ENCODE measurements at places on chromosomes 12 and 14.
A peak's percentile ranks its signal among the peaks of the same experiment; 100 is the strongest.

- peaks cover 37% of the 10 kb centered on the region for H3K27me3 ChIP-seq
- peaks cover 4% of the 10 kb centered on the region for H3K4me1 ChIP-seq
- no peaks in the 10 kb centered on the region for H3K36me3 ChIP-seq
- no peak for DNase-seq
Observed at GRCh38 chr14:61264651-61265050, 16.5 kb downstream of the TMEM30B start.

DNA sequence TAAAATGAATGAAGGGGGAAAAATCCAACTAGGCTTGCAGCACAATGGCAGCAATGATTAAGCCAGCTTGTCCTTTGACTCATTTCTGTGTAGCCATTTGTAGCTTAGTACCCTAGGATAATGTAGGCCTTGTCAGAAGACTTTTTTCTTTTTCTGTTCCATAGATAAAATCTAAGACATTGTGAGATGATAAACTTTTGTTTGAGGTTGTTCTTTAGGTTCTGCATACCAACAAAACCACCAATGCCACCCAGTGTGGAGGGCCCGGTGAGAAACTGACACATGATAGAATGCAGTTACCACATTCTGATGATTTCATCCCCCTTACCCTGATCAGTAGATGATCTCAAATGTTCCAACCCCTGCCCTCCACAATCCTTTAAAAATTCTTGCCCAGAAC lies 6.6 kb upstream of the KLRD1 start:
- H3K27ac ChIP-seq = no peak overlapping the region
- H3K4me1 ChIP-seq = no peaks in the 10 kb centered on the region
- H3K4me3 ChIP-seq = no peak overlapping the region
- peaks cover 7% of the 10 kb centered on the region for H3K36me3 ChIP-seq

GRCh38 chr12:114406316-114406983 lies 506 bp upstream of the TBX5 start:
- no peak overlapping the region for H3K27ac ChIP-seq
- H3K27me3 ChIP-seq = peaks cover 100% of the 10 kb centered on the region
- DNase-seq = no peak
- H3K4me3 ChIP-seq = no peak overlapping the region
- H3K4me1 ChIP-seq = peaks cover 8% of the 10 kb centered on the region

DNA sequence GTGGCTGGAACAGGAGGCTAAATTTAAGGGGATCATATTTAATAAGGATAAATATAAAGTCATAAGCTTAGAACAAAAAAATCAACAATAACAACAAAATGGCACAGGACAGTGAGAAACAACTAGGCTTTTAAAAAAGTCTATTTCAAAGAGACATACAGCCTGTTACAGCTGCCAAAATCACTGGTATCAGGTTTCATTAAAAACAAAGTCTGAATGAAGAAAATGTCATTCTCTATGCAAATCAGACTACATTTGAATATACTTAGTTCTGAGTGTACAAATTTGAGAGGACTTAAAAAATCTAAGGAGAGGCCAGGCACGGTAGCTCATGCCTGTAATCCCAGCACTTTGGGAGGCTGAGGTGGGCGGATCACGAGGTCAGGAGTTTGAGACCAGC lies 44.0 kb downstream of the TFCP2 start:
- peaks cover 8% of the 10 kb centered on the region for H3K36me3 ChIP-seq
- H3K27ac ChIP-seq = no peak overlapping the region
- no peak overlapping the region for H3K4me3 ChIP-seq

GRCh38 chr12:114186241-114187002 lies 219.5 kb downstream of the TBX5 start:
- peaks cover 20% of the 10 kb centered on the region for H3K27me3 ChIP-seq
- no peak overlapping the region for H3K27ac ChIP-seq
- DNase-seq = no peak
- H3K4me3 ChIP-seq = no peak overlapping the region
- H3K36me3 ChIP-seq = no peaks in the 10 kb centered on the region
- no peaks in the 10 kb centered on the region for H3K4me1 ChIP-seq

DNA sequence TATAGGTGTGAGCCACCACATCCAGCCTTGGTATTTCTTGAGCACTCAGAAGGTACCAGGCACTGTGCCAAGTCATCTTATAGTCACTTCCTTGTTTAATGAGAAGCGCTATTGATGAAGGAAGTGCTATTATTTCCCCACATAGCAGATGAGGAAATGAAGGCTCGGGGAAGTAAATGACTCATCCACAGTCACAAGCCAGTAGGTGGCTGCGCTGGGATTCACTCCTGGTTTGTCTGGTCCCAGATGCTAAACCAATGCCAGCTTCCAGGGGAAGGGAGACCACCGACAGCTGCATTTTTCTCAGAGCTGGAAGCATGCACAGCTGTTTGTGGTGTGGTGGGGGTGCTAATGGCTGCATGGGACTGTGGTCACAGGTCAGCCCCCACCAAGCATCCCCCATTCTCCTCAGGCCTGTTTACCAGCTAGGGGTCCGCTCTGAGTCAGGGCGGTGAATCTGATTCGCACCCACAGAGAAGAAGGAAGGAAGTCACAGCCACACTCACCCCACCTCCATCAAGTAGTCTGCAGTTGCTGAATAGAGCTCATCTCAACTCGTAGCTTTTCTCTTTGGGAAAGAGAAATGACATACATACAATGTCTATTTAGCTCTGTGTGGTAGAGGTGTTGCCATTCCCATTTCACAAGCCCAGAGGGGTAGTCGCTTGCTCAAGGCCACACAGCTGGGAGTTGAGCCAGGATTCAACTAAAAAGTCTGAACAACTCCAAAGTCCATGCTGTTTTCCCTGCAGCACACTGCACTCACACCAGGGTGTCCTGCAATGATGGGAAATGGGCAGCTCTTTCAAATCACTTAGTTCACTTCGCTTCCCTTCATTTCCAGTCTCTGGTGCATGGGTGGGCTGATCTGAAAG lies 6.3 kb upstream of the LTBP2 start:
- H3K36me3 ChIP-seq = no peaks in the 10 kb centered on the region
- peaks cover 53% of the 10 kb centered on the region for H3K4me1 ChIP-seq
- DNase-seq = peak; percentile 62
- H3K27ac ChIP-seq = peak overlapping the region; percentile 70
- H3K27me3 ChIP-seq = peaks cover 28% of the 10 kb centered on the region
- H3K4me3 ChIP-seq = peak overlapping the region; percentile 79

- H3K27ac ChIP-seq = peak overlapping the region; percentile 35
- no peak for DNase-seq
- peak overlapping the region; percentile 64 for H3K4me3 ChIP-seq
Observed at GRCh38 chr14:68306934-68307789, 485.7 kb downstream of the ZFP36L1 start.

DNA sequence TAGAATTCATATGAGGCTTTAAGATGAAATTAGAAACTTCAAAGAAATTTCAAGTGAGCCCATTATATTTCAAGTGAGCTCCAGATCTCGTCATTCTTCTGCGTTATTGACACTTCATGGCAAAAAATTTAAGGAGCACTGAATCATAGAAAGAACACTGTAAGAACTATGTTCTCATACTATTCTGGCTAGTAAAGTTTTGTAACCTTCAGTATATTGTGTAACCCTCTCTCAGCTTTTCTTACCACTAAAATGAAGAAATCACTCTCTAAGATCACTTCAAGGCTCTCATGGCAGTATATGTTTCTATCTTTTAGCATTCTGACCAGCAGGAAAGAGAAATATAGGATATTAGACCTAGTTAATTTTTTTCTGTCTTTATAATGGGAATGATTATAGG lies 6.3 kb downstream of the GPHN start:
- DNase-seq = no peak
- no peak overlapping the region for H3K4me3 ChIP-seq
- peaks cover 6% of the 10 kb centered on the region for H3K36me3 ChIP-seq
- peaks cover 8% of the 10 kb centered on the region for H3K4me1 ChIP-seq
- H3K27me3 ChIP-seq = peaks cover 15% of the 10 kb centered on the region

DNA sequence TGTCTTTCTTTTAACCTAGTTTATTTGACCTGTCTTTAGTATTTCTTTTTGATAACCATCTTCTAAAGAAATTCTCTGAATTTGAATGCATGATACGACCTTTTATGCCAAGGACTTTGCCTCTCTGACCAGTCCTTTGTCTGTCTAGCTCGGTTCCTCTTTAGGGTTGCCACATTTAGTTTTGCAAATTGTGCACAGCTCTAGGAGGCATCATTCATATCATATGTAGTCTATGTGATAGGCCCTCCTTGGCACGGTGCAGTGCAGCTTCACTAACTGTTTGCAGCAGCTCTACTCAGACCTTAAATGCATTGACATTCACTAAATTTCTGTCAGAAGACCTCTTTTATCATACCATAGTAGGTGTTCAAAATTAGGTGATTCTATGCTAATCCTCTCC lies 75.6 kb downstream of the USP15 start:
- no peak overlapping the region for H3K4me3 ChIP-seq
- H3K36me3 ChIP-seq = peaks cover 42% of the 10 kb centered on the region
- no peak for DNase-seq
- peak overlapping the region; percentile 31 for H3K27ac ChIP-seq
- no peaks in the 10 kb centered on the region for H3K27me3 ChIP-seq
- peaks cover 43% of the 10 kb centered on the region for H3K4me1 ChIP-seq

- no peak overlapping the region for H3K27ac ChIP-seq
- H3K27me3 ChIP-seq = no peaks in the 10 kb centered on the region
- no peak for DNase-seq
- H3K36me3 ChIP-seq = no peaks in the 10 kb centered on the region
- no peaks in the 10 kb centered on the region for H3K4me1 ChIP-seq
- H3K4me3 ChIP-seq = no peak overlapping the region
Observed at GRCh38 chr14:64728106-64728505, 23.9 kb downstream of the PLEKHG3 start.

- H3K4me3 ChIP-seq = no peak overlapping the region
- no peak for DNase-seq
- H3K36me3 ChIP-seq = no peaks in the 10 kb centered on the region
Observed at GRCh38 chr12:19643635-19644034, 204.3 kb downstream of the AEBP2 start.

DNA sequence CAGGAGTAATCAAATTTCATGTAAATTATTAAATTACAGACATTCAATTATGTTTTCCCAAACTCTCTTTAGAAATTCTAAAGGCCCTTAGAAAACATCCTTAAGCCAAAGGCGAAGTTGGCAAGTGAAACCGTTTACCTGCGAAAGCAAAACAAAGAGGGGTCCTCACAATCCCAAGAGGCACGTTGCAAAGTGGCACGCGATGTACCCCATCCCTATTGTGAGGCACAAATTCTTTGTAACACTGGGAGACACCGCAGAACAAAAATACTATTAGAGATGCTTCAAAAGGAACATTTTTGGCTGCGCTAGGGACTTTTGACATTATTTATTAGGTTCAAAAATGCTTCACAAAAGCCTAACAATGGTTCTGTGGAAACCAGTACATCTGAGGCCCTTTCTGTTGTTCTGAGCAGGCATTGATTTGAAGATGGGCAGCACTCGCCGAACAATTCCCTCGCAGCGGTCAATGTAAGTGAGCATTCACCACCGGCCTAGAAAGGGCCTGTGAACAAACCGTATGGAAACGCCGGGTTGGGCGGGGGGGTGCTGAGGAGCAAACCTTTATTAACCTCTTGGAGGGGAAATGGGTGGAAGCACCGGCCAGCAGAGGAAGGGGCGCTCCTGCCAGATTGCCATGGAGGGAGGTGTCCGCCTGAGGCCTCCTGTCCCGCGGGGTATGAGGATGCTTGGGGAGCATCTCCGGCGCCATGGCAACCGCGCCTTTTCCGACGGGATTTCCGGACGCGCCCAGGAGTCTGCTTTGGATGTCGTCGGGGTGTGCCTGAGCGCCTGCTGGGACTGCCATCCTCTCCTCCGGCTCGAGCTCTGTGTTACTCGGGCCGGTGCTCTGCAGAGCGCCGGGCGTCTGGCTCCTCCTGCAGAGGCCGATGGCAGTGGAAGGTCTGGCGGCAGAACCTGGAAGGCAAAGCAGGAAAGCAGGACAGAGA lies 193.9 kb downstream of the C12orf42 start:
- H3K27ac ChIP-seq = no peak overlapping the region
- no peak overlapping the region for H3K4me3 ChIP-seq
- peaks cover 7% of the 10 kb centered on the region for H3K4me1 ChIP-seq
- peaks cover 13% of the 10 kb centered on the region for H3K36me3 ChIP-seq
- H3K27me3 ChIP-seq = no peaks in the 10 kb centered on the region
- DNase-seq = no peak

DNA sequence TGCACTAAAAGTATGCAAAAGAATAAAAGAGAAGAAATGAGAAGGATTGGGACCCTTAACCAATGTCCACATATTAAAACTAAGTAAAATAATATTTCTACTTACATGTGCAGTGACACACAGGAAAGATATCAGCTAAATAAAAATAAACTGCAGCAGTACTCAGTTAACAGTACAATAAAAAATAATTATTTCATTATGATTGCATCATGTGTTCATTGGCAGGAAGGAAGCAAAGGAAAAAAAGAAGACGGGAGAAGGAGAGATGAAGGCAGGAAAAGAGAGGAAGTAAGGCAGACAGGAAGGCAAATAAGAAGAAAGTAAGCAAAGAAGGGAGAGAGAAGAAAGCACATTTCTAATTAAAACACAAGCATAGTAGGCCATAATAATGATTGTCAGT lies 33.0 kb downstream of the RASSF9 start:
- no peak overlapping the region for H3K27ac ChIP-seq
- DNase-seq = no peak
- no peaks in the 10 kb centered on the region for H3K4me1 ChIP-seq

DNA sequence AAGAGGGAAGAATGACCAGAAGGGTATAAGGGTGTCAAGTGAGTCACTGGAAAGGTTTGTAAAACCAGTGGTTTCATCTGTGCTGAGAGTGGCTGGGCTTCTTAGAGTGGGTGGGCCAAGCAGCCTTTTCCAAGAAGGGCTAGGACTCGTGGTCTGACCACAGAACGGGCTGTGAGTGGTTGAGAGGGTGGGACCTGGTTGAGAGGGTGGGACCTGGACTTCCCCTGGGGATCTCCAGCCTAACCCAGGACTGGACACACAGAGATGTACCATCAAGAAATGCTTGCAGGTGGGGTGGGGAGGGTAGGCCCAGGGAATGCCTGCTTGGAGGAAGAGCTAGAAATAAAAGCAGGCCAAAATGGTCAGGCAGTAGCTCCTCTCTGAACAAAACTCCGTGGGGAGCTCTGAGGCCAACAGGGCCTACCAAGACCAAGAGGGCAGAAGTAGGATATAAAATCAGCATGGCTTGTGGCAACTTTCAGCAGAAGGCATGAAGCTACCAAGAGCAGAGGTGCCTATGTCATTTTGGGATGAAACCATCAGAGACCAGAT lies 140.5 kb downstream of the FOXN3 start:
- peaks cover 26% of the 10 kb centered on the region for H3K36me3 ChIP-seq
- H3K4me1 ChIP-seq = peaks cover 57% of the 10 kb centered on the region
- H3K27me3 ChIP-seq = no peaks in the 10 kb centered on the region
- DNase-seq = peak; percentile 10

- no peaks in the 10 kb centered on the region for H3K4me1 ChIP-seq
- no peaks in the 10 kb centered on the region for H3K27me3 ChIP-seq
- DNase-seq = no peak
- H3K36me3 ChIP-seq = peaks cover 6% of the 10 kb centered on the region
Observed at GRCh38 chr12:129036135-129036534, 182.9 kb downstream of the GLT1D1 start.

GRCh38 chr12:94812345-94812744 lies 162.0 kb upstream of the TMCC3 start:
- H3K36me3 ChIP-seq = peaks cover 39% of the 10 kb centered on the region
- peaks cover 38% of the 10 kb centered on the region for H3K4me1 ChIP-seq
- DNase-seq = no peak
